CD4-positive, alpha-beta memory T cell (primary cell): ENCODE measurements at places on chromosomes 1 and 21. TPM values are rescaled to one million over a fixed set of nuclear protein-coding genes. Genes with fewer than 3 reads are reported as not detected.

Gene KRTAP11-1
- total RNA-seq: not detected

Gene ADAM30
- total RNA-seq: not detected

Gene PLXNA2
- 3.5 TPM for total RNA-seq

Gene SAMD13
- total RNA-seq: not detected

Gene MEF2D
- 69.6 TPM for total RNA-seq

Gene FALEC
- 0.64 TPM for total RNA-seq
